ENCODE measurements at places on chromosomes 3 and 15.

- no peak for DNase-seq
Measured at GRCh38 chr3:133377396-133377795, 22.5 kb upstream of the BFSP2 start.

- DNase-seq, result no peak
Measured at GRCh38 chr15:97861529-97862260, 98.8 kb upstream of the ARRDC4 start.

DNA sequence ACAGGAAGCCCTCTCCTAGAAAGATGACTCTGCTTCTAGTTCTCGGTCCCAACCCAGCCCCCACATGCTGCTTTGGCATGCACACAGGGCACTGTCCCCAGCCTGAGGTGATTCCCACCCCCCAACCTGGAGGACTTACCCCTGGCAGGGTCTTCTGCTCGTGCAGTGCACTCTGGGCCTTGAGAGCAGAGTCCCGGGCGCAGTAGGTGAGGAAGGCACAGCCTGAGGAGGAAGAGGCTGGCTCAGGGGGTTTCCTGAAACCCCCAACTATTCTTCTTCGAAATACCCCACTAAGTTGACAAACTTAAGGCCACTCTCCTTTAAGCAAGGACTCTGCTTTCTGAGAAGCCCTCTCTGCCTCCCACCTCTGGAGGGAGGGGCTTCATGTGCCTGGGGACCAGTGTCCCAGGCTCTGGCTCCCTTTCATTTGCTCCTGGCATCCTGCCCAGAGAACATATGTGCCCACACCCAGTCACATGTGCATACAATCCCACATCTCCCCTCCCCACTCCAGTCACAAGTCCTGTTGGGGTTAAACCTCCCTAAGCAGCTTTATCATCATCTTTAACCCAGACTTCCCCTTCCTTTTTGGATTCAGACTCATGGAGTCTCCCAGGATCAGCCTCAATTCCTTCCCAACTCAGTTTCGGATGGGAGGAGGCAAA, 4.1 kb downstream of the CELF6 start:
- no peak for DNase-seq

DNA sequence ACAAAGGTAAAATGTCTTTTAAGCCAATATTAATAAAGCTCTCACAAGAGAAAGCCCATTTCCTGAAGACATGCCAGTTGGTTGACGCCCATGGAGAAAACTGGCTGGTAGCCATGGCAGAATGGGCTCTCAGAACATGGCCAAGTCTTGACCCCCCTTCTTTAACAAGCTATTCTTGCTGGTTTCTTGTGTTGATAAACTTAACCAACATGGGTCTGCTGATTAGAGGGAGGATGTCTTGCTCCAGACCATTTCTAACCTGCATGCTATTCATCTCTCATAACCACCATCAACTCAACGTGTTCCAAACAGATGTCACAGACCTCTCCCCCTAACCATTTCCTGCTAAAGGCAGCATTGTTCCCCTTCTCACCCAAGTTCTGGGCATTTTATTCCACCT, 25.7 kb downstream of the NTRK3 start:
- DNase-seq, result no peak

GRCh38 chr15:98884894-98885293, 122.7 kb downstream of the PGPEP1L start:
- DNase-seq, result no peak

DNA sequence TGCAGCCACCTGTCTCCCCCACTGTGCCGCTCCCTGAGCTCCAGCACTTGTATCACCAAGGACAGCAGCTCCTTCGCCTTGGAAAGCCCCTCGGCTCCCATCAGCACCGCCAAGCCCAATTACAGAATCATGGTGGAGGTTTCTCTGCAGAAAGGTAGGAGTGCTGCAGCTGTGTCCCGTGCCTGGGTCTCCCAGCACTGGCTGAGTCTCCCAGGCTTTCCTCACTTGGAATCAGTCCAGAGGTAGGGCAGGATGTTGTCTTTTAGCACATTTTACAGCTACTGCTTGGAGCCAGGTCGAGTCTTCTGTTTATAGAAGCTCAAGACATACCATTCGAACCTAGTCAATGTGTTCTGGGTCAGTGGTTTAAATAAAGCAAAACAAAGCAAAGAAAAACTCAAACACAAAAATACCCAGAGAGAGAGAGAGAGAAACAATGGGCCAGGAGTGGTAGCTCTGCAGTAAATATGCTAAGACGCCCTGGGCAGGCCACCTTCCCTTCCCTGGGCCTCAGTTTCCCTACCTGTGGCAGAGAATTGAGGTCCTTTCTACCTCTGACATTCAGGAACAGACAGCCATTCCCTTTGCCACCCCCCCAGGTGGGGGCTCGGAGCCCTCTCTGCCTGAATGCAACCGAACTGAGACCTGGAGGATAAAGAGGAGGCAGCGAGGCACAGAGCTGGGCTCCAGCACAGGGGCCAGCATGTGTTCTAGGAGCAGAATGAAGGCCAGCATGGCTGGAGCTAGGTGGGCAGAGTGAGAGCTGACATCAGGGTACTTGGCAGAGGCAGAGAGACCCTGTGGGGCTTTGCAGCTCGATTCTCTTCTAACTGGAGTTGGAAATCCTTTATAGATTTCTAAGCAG, 44.1 kb downstream of the STARD5 start:
- DNase-seq, result peak; percentile 17

- peak; percentile 75 for DNase-seq
Measured at GRCh38 chr3:18424729-18425640, at the start of gene SATB1. Gene SATB1 (minus strand): TSS chr3:18425339. CDS start chr3:18420967, 4,372 bp downstream.

GRCh38 chr3:49263159-49263889, 13.7 kb downstream of the C3orf62 start:
- DNase-seq, result no peak
